ENCODE measurements at places on chromosomes 4 and X. TPM values are rescaled to one million over a fixed set of nuclear protein-coding genes. Genes with fewer than 3 reads are reported as not detected.

Gene STOX2
- 4.1 TPM for total RNA-seq

Gene ZIC3
- total RNA-seq, result not detected

Gene LAMTOR3
- 34.4 TPM for total RNA-seq

Gene RIBC1
- 0.74 TPM for total RNA-seq

Gene MAGEB1
- not detected for total RNA-seq

Gene MAPK10
- total RNA-seq, result 0.45 TPM

Gene PSAPL1
- total RNA-seq, result 0.10 TPM

Gene TBC1D8B
- 1.7 TPM for total RNA-seq

Gene IGFBP7
- 271 TPM for total RNA-seq

Gene PRDM5
- 4.5 TPM for total RNA-seq

Gene PRSS12
- 0.41 TPM for total RNA-seq

Gene WFS1
- total RNA-seq, result 14.6 TPM

Gene PNMA3
- 0.15 TPM for total RNA-seq

Gene CXCL5
- total RNA-seq, result 59.0 TPM

Gene AMBN
- not detected for total RNA-seq

Gene POF1B
- 3.3 TPM for total RNA-seq

Gene TAF7L
- 0.15 TPM for total RNA-seq

Gene LRRC66
- total RNA-seq, result 0.18 TPM

Gene PFKFB1
- total RNA-seq, result not detected

Gene ENOPH1
- 29.6 TPM for total RNA-seq

Gene MUC7
- not detected for total RNA-seq

Gene SRPX
- 6.9 TPM for total RNA-seq

Gene TBX22
- not detected for total RNA-seq

Gene SHROOM2
- 0.28 TPM for total RNA-seq

Gene CCKAR
- not detected for total RNA-seq

Gene PABPC4L
- total RNA-seq, result 0.16 TPM

Gene XK
- 0.27 TPM for total RNA-seq

Gene ABRAXAS1
- total RNA-seq, result 7.4 TPM

Gene IL21
- total RNA-seq, result not detected

Gene GAB1
- 3.6 TPM for total RNA-seq

Gene PARM1
- total RNA-seq, result 0.61 TPM

Gene NSG1
- 0.86 TPM for total RNA-seq

Gene ADH1B
- total RNA-seq, result not detected

Gene PABPC5
- total RNA-seq, result not detected

Gene PNMA6F
- not detected for total RNA-seq

Measured in A549 treated with DMSO at 1 μM for 4 hours (cell line).